Activated naive CD8-positive, alpha-beta T cell treated with anti-CD3 and anti-CD28 coated beads for 36 hours (primary cell): ENCODE measurements at places on chromosomes 3 and 15. TPM values are rescaled to one million over a fixed set of nuclear protein-coding genes. Genes with fewer than 3 reads are reported as not detected.

Gene AEN
- total RNA-seq = 76.1 TPM

Gene UBAP1L
- 2.7 TPM for total RNA-seq

Gene RTP3
- not detected for total RNA-seq

Gene ALDH1A2
- 0.35 TPM for total RNA-seq

Gene SLC28A2
- not detected for total RNA-seq

Gene DUOXA2
- total RNA-seq = not detected

Gene PCBP4
- total RNA-seq = 5.6 TPM

Gene SEMA6D
- not detected for total RNA-seq

Gene ARRDC4
- total RNA-seq = 2.8 TPM

Gene SCN11A
- total RNA-seq = 0.12 TPM

Gene CHRM5
- not detected for total RNA-seq

Gene BOC
- total RNA-seq = not detected
